ENCODE measurements at places on chromosomes 13 and 19.

DNA sequence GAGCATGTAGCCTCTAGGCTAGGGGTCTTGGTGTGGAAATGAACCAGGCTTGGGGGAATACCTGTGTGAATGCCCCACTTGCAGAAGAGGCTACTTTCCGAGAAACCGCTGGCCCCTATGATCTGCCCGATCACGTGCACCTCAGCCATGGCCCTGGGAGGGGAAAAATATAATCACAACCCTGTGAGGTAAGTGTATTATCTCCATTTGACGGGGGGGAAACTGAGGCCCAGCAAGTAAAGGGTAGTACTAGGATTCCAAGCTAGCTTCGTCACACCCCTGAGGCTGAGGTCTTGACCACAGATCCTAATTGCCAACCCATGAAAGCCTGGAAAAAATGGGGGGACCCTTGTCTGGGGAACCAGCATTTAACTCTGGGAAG lies 587 bp downstream of the B9D2 start:
- no peak for DNase-seq

- no peak for DNase-seq
Observed at GRCh38 chr19:53900191-53900860, 8.8 kb upstream of the CACNG7 start.

DNA sequence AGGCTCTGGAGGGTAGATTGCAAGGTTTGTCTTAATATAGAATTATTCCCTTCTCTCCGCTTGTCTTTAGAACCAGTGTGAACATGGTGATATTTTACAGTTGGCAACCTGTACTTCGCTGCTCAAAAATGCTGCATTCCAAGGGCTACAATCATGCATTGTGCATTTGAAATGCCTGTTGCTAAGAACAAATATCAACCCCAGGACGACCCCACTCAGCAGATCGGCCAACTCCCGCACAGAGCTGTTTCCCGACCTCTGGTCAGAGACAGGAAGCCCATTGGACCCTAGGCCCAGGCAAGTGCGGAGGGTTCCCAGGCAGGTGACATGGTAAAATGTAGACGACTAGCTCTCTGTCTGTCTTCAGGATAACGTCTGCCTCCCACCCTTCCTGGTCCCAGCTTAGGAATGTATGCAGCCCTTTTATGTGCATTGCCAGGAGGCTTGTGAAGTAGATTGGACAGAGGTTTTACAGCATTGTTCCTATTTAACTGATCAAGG lies 263.5 kb downstream of the FOXO1 start:
- no peak for DNase-seq

DNA sequence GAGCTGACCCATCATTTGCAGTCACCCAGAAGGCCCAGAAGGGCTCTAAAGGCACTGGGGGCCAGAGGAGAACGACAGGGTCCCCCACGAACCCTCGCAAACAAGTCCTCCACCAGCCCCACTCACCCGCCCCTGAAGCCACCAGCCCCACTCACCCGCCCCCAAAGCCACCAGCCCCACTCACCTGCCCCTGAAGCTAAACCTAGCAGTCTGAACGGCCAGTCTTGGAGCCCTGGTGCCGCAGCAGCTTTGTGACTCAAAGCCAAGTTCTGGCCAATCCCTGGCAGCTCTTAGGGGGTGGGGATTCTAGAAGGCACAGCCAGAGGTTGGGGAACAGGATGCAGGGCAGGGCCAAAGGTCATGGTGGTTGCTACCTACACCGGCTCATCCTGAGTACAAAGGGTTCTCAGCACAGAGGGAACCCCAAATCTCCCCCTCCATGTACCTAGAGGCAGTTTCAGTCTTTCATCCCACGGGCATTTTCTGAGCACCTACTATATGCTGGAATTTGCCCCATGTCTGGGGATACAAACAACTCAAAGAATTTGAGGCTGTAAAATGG lies at the start of gene IQCN:
Gene IQCN, minus strand, starts transcription at position 234 of the 562 bp plus-strand sequence. CDS start 4,974 bp downstream, outside the sequence.
- no peak for DNase-seq

- DNase-seq: no peak
Observed at GRCh38 chr13:21638319-21639282, 32.3 kb upstream of the FGF9 start.

DNA sequence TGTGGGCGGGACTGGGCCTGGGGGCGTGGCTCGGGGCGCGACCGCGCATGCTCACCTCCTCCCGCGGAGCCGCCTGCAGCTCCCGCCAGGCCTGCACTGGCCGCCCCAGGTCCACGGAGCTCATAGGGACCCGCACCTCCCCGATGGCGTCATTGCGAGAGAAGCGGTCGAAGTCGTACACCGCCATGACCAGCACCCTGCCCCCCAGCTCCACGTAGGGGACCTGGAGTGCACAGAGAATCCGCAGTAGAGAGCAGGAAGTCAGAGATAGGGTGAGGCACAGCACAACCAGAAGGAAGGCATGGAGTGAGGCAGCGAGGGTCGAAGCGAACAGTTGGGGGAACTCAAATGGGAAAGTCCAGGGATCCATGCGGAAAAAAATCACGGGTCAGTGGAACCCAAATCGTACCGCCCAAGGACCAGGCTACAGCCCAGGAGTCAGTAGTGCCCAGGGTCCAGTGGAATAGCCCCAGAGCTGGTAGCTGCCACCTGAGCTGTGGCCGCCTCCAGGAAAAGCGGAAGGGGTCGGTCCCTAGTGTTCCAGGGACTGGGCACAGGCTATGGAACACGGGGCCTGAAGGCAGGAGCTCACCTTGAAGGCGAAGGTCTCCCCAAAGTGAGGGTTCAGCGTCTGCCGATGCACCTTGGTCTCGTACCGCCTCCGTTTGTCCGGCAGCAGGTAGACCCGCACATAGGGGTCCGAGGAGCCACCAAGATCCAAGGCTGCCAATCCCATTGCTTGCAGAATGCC lies 4.8 kb downstream of the SYT5 start:
- DNase-seq: no peak

- no peak for DNase-seq
Observed at GRCh38 chr19:30130356-30131122, 188.5 kb downstream of the URI1 start.

DNA sequence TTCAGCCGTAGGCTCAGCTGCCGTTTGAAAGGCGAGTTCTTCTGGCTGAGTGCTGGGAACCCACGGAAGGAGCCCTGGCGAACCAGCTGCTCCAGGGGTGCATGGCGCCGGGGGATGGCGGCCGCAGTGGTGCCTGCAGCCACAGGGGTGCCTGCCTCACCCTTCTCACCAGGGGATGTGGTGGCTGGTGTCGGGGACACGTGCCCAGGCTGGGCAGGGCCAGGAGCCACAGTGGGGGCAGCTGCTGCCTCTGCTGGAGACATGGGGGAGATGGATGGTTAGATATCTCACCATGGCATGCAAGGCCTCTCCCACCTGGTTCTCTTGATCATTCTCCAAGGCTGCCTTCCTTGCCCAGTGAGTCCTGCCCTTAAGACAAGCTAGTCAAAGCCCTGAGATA lies 17.1 kb downstream of the NUMBL start:
- DNase-seq: no peak

GRCh38 chr13:96216543-96216942 lies 126.6 kb downstream of the HS6ST3 start:
- no peak for DNase-seq

DNA sequence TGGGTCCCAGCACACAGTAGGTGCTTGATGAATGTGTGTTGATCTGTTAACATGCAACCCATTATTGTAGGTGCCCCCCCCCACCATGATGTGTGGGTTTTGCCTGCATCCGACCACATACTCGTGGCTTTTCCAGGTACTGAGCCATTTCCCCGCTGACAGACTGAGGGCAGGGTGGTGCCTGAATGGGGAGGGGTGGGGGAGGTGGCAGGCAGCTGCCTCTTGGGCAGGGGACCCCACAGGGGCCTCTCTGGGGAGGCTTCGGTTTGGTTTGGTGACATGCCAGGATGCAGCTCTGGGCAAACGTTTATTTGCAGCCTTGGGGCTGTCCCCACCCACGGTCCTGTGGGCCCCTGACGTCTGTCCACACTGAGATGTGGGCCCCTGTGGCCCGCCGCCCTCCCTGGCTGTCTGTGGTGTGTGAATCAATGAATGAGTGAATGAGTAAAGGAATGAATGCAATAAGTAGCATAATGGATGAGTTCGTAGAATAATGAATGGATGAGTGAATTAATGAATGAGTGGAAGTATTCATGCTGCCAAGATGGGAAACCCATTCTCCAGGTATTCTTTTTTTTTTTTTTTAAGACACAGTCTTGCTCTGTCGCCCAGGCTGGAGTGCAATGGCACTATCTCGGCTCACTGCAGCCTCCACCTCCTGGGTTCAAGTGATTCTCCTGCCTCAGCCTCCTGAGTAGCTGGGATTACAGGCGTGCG lies 9.0 kb upstream of the JUND start:
- DNase-seq: no peak

DNA sequence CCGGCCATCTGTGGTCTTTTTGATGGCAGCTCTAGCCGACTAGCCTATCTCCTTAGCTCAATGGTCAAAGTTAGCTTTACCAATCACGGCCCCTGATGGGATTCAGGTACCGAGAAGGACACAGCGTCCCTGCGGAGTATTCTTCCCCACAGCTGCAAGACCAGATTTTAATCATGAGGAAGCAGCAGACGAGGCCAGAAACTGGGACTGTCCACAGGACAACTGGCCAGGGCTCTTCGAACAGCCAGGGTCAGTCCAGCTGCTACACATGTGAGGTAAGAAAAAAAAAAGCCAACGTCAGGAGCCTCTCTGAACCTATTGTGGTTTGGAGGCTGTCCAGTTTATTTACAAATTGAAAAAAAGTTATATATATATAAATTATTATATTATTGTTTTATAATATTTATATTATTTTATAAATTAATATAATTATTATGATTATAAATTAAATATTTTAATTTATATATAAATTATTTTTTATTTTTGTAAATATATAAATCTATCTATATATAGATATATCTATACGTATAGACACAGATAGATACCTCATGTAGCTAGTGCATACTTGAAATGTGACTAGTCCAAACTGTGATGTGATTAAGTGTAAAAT lies 10.8 kb downstream of the RINL start:
- no peak for DNase-seq

DNA sequence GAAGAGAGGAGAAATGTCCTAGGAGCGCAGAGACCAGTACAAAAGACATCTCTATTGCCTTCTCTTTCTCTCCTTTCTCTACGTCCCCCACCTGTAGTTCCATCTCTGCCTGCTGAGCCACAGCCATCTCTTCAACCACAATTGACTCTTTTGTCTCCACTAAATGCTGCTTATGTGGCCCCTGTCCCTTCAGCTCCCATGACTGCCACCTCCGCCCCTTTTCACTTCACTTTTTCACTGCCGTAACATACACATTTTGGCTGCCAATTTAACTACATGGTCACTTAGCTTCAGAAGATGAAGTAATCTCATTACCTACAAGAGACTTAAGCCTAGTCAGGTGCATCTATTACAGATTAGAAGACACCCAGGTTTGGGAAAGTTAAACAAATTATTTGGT lies 81.9 kb downstream of the MZT1 start:
- DNase-seq: no peak

DNA sequence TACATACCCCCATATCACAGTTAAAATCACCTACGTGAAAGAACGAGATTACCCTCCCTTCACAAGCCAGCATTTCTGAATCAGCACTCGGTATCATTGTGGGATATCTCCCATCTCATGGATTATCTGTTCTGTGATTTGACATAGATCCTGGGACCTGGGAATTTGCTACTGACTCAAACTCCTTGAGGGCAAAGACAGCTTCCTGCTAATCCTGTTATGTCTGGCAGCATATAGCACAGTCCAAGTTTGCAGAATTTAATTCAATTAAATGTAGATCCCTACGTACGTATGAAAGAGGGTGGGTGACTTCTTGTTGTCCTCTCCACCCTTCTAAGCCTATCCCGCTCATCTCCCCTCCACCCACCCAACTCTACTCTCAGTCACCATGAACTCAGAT lies 476.5 kb downstream of the KLF5 start:
- no peak for DNase-seq

- no peak for DNase-seq
Observed at GRCh38 chr13:79533781-79534400, 52.9 kb downstream of the NDFIP2 start.

DNA sequence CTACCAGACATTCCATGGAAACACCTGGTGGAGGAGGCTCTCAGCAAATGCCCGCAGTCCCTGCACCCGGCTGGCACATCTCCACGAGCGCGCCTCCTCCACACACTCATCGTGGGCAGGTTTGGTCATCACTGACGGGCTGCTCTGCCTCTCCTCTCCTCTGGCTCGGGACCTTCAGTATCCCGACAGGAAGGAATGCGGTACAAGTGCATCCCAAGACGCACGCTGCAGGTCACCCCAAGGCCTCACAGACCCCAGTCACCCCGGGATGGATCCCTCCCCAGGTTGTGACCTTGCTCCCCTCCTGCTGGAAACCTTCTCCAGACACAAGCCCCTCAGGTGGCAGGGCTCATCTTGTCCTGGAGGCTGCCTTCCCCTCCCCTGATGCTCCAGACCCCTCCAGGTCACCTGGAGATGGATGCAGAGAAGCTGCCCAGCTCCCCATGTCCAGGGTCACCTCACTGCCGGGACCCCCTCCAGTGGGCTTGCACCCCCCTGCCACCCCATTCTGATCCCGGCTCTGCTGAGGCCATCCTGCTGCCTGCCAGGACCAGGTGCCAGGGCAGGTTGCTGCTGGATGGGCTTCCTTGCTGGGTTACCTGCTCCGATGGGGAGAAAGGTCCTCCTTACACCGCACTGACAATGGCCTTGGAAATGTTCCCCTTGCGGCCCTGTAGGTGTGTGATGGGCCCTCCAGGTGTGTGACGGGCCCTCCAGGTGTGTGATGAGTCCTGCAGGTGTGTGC lies 29.9 kb downstream of the C13orf46 start:
- DNase-seq: no peak

DNA sequence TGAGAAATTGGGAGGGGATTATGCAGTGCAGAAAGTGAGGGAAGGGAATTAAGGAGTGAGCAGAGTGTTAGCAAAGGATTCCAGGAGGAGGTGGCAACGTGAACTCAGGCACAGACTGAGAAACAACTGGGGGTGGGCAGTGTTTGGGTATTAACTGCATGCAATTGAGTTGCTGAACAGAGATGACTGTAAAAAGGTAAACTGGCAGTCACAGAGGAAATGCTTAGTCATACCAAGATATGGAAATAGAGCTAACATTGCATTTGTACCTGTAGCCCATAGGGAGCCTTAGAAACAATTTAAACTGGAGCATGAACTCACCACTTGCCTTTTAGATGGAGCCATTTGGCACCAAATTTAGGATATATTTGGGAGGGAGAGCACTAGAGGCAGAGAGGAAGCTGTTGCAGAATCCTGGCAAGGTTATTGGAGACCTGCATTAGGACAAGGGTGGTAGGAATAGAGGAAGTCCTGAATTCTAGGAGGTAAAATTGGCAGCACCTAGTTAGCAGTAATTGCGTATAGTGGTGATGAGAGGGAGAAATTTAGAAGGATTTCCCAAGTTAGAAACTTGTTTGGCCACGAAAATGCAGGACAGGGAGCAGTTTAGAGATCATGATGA lies 100.6 kb upstream of the FRY start:
- no peak for DNase-seq

- DNase-seq: no peak
Observed at GRCh38 chr13:19927117-19927748, 31.3 kb upstream of the ZMYM2 start.

- DNase-seq: no peak
Observed at GRCh38 chr13:74067818-74068217, 66.4 kb downstream of the KLF12 start.
